Lower leg skin (tissue), 4 donors: ENCODE measurements at places on chromosomes 6 and 20.

GRCh38 chr6:129370268-129370916, 339.6 kb downstream of the ARHGAP18 start:
- DNase-seq, result no peak

DNA sequence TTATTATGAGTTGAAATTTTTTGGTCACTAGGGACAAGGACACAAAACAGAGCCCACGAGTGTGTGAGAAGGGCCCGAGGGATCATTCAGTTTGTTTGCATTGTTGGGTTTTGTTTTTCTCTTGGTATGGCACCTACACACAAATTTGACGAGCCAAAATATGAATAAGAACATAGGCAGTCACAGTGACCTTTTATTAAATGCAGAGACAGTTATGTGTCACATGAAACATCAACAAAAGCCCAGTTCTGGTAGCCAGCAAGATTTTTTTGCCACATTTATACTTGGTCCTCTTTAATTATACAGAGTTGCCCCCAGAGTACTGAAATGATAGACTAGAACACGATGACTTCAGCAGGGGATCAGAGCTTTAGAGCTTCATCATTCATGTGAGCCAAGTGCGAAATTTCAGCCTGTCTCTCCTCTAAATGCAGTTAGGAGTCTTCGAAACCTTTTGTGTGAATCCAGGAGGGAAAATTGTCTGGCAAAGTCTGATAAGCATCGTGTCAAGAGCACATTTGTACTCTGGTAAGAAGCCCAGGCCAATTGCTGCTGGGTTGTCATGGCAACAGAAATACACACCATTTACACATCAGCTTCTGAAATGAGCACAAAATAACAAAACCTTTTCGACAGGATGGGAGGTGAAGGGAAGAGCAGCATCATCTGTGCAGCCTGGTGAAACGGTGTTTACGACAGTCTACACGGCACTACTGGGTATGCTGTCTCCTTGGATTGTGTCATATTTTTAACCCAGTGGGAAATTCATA, 79.2 kb upstream of the RIPOR2 start:
- no peak for DNase-seq

DNA sequence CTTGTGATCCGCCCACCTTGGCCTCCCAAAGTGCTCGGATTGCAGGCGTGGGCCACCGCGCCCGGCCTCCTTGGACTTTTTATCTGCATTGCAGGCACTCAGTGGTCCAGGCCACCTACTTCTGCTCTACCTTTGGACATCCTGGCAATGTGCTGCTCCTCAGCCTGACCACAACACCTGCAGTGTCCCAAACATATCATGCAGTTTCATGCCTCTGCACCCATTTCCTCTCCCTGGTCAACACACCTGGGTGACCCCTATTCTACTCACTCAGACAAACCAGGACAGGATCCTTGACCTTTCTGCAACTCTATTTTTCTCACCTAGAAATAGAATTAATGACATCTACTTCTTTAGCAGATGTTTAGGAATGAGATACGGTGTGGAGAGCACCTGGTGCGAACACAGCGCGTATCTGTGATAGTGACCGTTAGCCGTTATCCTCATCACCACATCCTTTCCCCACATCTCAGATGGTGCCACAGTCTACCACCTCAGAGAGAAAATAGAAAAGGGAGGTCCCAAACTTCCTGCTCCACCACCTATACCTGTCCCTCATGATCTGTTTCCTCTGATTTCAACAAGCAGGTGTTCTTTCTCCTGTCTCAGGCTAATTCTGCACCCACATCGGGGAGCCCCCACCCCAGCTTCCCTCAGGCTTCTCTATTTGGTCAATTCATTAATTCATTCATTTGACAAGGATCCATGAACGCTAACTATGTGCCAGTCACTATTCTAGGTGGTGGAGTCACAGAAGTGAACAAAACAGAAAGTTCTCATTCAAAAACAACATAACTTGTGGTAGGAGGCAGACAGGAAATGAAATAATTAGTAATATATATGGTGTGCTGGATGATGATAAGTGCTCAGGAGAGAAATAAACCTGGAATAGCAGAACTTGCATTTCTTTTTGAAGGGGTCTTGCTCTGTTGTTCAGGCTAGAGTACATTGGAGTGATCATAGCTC, 4.3 kb upstream of the BTN3A2 start:
- no peak for DNase-seq

DNA sequence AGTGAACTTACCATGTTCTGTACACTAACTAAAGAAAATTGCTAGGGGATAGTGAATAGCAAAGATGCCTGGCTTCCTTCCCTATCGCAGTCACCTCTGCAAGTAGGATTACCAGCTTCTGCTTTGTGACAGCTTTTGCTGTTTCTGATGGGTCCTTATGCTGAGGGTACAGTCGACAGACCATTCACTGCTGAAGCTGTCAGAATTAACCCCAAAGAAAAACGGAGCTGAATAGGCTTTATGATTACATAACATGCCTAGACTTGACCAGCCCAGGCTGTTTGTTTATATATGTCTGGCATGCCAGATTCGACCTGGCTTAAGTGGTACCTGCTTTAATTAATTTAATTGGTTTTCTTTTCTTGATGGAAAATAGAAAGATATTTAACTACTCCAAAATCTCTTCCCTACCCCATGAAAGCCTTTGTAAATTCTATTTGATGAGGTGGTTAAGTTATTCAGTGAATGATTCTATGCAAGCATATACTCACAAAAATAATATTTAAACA, 21.7 kb upstream of the PRELID3B start:
- DNase-seq, result no peak

GRCh38 chr6:166587631-166588413, 1.3 kb upstream of the RAMACL start:
- DNase-seq, result peak; percentile 82

DNA sequence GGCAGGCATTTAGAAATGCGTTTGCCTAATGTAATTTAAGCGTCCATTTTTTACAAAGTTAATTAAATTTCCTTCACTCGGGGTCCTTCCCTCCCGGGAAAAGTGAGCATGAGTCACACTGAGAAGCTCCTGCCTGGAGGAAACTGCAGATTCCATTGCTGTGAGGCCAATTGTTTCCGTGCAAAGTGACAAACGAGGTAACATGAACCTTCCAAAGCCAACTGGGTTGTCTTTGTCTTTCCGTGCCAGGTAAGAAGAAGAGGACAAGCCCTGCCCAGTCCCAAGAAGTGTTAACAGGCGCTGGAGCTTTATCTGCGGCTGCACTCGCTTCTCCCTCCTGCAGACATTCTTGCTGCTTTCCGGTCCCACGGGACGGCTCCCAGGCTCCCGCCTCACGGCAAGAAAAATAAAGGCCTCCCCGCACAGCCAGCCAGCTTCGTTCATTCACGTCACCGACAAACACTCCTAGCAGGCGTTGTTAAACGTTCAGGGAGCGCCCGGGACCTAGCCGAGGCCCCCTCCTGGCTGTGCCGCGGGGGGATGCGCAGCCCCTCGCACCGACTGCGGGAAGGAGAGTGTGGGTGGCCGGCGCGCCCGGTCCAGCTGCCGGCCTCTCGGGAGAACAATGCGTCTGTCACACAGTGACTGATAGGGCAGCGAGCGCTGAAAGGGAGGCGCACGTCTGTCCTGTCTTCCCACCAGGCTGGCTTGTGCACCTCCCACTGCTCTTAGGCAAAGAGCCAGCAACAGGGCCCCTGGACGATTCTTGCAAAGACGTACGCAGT, 61.5 kb upstream of the HDDC2 start:
- no peak for DNase-seq

- no peak for DNase-seq
Measured at GRCh38 chr20:60261333-60261732, 303.1 kb downstream of the CDH26 start.

DNA sequence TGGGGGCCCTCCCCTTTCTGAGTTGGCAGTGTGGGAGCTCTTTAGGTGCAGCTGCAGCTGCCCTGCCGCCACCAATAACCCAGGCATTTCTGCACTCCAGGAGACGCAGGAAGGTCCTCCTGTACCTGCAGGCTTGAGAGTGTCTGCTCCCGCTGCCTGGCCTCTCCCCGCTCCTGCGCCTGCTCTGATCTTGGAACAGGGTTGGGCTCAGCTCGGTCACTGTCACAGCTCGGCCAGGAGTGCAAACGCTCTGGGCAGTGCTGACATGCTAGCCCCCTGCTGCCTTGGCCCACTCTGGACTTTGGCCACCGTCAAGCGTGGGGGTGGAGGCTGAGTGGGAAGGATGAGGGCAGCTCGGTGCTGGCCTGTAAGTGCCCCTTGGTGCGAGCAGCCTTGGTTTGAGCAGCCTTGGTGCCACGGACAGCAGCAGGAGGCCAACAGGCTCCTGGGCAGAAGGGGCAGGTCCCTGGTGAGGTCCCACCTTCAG, 738.1 kb upstream of the GJE1 start:
- no peak for DNase-seq
